GM23248 (cell line): ENCODE measurements at places on chromosomes 2 and 18.

GRCh38 chr2:46485002-46485401, 5.6 kb downstream of the TMEM247 start:
- H3K27ac ChIP-seq, result no peak overlapping the region
- H3K36me3 ChIP-seq, result no peaks in the 10 kb centered on the region
- H3K4me3 ChIP-seq, result no peak overlapping the region
- H3K27me3 ChIP-seq, result no peaks in the 10 kb centered on the region
- peaks cover 26% of the 10 kb centered on the region for H3K4me1 ChIP-seq

GRCh38 chr18:70338890-70339289, 50.0 kb downstream of the SOCS6 start:
- H3K27me3 ChIP-seq, result no peaks in the 10 kb centered on the region
- no peak for DNase-seq
- no peak overlapping the region for H3K27ac ChIP-seq
- H3K4me3 ChIP-seq, result no peak overlapping the region
- H3K36me3 ChIP-seq, result peaks cover 46% of the 10 kb centered on the region

DNA sequence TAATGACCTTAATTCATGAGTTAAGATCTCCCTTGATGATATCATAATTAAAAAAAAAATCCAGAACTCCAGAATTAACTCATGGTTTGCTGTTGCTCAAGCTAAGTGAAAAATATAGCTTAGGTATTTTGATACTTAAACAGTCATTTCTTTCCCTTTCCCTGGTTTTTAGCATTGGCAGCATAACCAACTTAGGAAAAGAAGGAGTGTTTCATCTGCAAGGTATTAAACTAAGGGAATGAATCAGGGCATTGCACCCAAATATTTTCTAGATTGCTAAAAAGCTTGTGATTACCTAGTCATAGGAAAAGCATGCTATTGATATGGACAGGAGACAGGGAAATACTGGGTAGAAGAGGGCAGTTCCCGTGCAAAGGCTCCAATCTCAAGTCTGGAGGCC, 207.2 kb downstream of the LRP1B start:
- DNase-seq, result peak; percentile 66
- peak overlapping the region; percentile 19; the same call in 1 of the 2 replicates for H3K27ac ChIP-seq
- H3K27me3 ChIP-seq, result no peaks in the 10 kb centered on the region
- no peak overlapping the region for H3K4me3 ChIP-seq
- H3K4me1 ChIP-seq, result 0 out of 2 replicates have a peak, but pooled peaks cover 6% of the 10 kb centered on the region
- no peaks in the 10 kb centered on the region for H3K36me3 ChIP-seq

DNA sequence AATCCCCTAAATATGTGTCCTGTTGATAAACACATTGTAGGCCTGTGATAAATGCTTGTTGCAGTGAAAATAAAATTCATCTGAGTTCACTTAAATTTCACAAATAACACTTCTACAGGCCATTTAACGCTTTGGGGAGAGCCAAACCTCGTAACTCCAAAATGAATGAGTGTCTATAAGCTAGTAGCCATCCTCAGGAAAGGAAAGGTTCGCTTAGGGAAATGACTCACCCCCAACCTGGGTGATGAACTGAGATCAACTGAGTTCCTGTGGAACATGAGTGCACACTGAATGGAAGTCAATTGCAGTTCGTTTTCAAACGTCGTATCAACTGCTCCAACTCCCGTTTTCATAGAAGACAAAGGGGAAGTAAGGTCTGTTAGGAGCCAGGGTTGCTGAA, 527.6 kb upstream of the ID2 start:
- peak overlapping the region; percentile 54 for H3K27ac ChIP-seq
- H3K4me3 ChIP-seq, result no peak overlapping the region
- no peaks in the 10 kb centered on the region for H3K36me3 ChIP-seq
- peaks cover 10% of the 10 kb centered on the region for H3K4me1 ChIP-seq
- no peak for DNase-seq

DNA sequence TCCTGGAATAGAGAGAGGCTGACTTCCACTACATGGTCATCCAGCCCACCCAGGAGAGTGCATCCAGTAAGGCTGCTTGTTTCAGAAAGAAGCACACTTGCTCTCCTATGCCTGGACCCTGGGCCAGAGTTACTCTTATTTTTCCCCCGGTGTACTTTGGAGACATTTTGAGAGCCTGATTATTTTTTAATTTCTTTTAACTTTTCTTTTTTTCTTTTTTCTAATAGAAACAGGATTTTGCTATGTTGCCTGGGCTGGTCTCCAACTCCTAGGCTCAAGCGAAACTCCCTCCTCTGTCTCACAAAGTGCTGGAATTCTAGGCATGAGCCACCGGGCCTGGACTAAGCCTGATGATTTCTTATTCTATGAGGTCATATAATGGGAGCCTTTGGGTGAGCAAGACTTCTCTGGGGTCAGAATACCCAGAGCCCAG, 62.2 kb downstream of the RPL37A start:
- H3K27ac ChIP-seq, result peak overlapping the region; percentile 43
- no peaks in the 10 kb centered on the region for H3K36me3 ChIP-seq
- no peak overlapping the region for H3K4me3 ChIP-seq
- peaks cover 29% of the 10 kb centered on the region for H3K4me1 ChIP-seq
- DNase-seq, result peak; percentile 90

GRCh38 chr2:150557020-150557600, 69.6 kb upstream of the RND3 start:
- DNase-seq, result peak; percentile 22
- H3K4me3 ChIP-seq, result no peak overlapping the region
- H3K36me3 ChIP-seq, result no peaks in the 10 kb centered on the region
- 0 out of 2 replicates have a peak overlapping the region, but pooled peaks have one; percentile 5 for H3K27ac ChIP-seq
- peaks cover 27% of the 10 kb centered on the region for H3K4me1 ChIP-seq

DNA sequence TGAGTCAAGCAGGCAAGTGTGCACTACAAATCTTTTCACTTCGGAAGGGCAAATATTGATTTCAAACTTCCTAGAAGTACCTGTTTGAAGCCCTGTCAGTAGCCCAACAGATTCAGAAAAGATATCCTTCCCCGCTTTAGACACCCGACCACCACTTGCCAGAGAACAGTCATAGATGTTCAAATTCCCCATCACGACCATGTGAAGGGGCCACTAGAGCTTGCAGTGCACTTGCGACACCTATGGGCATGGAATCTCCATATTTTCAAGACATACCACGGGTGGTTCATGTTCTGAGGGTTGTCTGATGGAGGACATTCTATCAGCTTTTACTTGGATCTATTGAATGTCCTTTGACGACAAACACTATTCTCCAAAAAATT, 23.8 kb downstream of the GNLY start:
- no peak overlapping the region for H3K27ac ChIP-seq
- no peak overlapping the region for H3K4me3 ChIP-seq
- H3K4me1 ChIP-seq, result peaks cover 14% of the 10 kb centered on the region
- no peaks in the 10 kb centered on the region for H3K27me3 ChIP-seq
- no peak for DNase-seq

DNA sequence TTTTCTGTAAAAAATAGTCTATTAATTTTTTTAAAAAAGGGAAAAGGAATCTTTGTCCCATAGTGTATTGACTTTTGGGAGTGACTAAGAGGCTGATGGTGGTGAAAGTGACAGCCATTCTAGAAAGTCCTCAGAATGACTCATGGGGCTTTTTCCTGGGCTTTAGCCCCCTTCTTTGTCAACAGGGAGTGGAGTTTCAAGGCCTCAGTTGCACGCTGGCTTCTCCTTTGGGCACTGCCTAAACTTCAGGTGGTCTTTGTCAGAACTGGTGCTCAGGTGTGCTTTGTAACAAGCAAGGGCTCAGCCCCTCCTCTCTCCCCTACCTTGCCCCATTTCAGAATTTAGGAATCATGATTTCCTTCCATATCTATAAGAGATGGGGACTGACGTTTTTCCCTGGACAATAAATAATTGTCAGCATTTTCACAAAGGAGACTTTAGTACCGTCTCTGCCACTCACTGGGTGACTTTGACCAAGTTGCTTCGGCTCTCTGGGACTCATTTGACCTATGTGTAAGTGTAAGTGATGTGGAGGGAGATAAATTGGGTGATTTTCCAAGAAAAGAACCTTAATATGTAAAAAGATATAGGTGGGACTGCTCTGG, 61.2 kb upstream of the IGFBP2 start:
- no peaks in the 10 kb centered on the region for H3K36me3 ChIP-seq
- no peaks in the 10 kb centered on the region for H3K27me3 ChIP-seq
- H3K4me1 ChIP-seq, result peaks cover 12% of the 10 kb centered on the region; the same call in 1 of the 2 replicates
- H3K4me3 ChIP-seq, result no peak overlapping the region
- no peak for DNase-seq

GRCh38 chr2:25598911-25599310, 74.5 kb downstream of the DTNB start:
- no peaks in the 10 kb centered on the region for H3K36me3 ChIP-seq
- DNase-seq, result no peak
- no peak overlapping the region for H3K27ac ChIP-seq
- H3K27me3 ChIP-seq, result no peaks in the 10 kb centered on the region
- no peaks in the 10 kb centered on the region for H3K4me1 ChIP-seq

DNA sequence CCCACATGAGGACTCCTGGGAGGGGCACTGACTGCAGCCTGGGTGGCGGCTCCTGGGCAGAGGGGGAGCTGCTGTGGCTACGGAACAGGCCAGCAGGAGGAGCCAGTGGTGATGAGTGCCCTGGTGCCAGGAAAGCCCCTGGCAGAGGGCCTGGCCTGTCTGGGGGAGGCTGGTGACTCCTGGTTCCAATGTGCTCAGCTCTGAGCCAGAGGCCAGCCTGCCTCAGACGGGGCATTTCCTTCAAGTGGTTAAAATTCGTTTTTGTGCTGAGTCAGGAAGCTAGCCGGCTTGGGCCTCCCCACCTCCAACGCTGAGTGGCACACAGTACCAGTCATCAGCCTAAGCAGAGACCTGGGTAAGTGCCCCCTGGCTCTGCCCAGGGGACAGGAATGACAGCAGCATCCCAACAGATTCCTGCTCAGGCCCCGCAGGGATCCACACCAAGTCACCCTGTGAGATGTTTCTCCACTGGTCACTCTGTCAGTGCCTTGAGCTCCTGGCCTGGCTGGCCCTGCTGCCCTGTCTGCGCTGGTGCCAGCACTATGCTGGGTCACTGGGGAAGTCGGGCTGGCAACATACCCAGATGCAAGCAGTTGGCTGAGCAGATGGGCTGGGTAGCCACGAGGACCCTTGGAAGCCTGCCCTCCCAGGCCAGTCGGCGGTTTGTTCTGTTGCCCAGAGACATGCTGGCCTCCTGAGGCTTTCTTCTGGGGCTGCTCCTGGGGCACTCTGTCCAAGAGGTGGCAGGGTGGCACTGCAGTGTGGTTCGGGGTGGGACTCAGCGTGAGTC, 7.1 kb upstream of the KLF11 start:
- no peak overlapping the region for H3K4me3 ChIP-seq
- peak; percentile 92 for DNase-seq
- H3K36me3 ChIP-seq, result no peaks in the 10 kb centered on the region
- peak overlapping the region; percentile 60 for H3K27ac ChIP-seq

GRCh38 chr2:170006587-170007325, 171.2 kb upstream of the MYO3B start:
- H3K4me3 ChIP-seq, result no peak overlapping the region
- H3K36me3 ChIP-seq, result peaks cover 8% of the 10 kb centered on the region
- H3K27ac ChIP-seq, result no peak overlapping the region
- H3K27me3 ChIP-seq, result no peaks in the 10 kb centered on the region

- H3K36me3 ChIP-seq, result no peaks in the 10 kb centered on the region
- H3K27me3 ChIP-seq, result no peaks in the 10 kb centered on the region; the same call in none of the 2 replicates
- H3K4me3 ChIP-seq, result no peak overlapping the region
- no peak overlapping the region for H3K27ac ChIP-seq
- no peak for DNase-seq
Observed at GRCh38 chr2:158192515-158193443, 91.1 kb downstream of the UPP2 start.

- H3K27ac ChIP-seq, result no peak overlapping the region
- H3K27me3 ChIP-seq, result no peaks in the 10 kb centered on the region
- H3K36me3 ChIP-seq, result no peaks in the 10 kb centered on the region
Observed at GRCh38 chr2:205692104-205692503, 9.8 kb downstream of the NRP2 start.

DNA sequence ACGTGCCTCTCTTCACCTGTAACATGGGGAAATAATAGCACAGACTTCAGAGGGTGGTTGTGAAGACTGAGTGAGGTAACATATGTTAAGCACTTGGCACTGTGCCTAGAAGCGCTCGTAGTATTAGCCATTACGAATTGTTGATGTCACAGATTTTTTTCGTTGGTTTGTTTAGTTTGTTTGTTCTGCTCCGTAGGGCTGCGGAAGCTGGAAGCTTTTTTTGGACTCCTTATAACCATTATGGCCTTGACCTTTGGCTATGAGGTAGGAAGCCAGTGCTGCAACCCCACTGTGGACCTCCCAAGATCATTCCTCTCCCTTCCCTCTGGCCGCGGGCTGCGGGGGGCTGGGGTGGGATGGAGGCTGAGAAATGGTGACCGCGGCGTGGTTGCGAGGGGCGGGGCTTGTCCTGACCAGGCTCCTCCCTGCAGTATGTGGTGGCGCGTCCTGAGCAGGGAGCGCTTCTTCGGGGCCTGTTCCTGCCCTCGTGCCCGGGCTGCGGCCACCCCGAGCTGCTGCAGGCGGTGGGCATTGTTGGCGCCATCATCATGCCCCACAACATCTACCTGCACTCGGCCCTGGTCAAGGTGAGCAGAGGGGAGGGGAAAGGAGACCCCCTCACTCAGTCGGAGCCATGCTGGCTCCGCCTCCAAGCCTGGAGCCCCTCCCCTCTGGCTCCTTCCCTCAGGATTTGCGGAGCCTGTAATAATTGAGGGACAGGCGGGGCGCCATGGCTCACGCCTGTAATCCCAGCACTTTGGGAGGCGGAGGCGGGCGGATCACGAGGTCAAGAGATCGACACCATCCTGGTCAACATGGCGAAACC, 5.5 kb downstream of the SLC11A1 start:
- H3K4me1 ChIP-seq, result no peaks in the 10 kb centered on the region
- H3K4me3 ChIP-seq, result peak overlapping the region; percentile 56
- DNase-seq, result peak; percentile 66
- H3K36me3 ChIP-seq, result no peaks in the 10 kb centered on the region

- no peak for DNase-seq
- H3K4me1 ChIP-seq, result peaks cover 25% of the 10 kb centered on the region
- no peaks in the 10 kb centered on the region for H3K27me3 ChIP-seq
- H3K27ac ChIP-seq, result no peak overlapping the region
- H3K4me3 ChIP-seq, result no peak overlapping the region
Observed at GRCh38 chr2:9315280-9315847, 108.0 kb downstream of the ITGB1BP1 start.

GRCh38 chr18:55327454-55327853, 260.5 kb downstream of the TCF4 start:
- H3K27ac ChIP-seq, result peak overlapping the region; percentile 38; the same call in 1 of the 2 replicates
- no peak overlapping the region for H3K4me3 ChIP-seq
- H3K27me3 ChIP-seq, result no peaks in the 10 kb centered on the region
- DNase-seq, result no peak

DNA sequence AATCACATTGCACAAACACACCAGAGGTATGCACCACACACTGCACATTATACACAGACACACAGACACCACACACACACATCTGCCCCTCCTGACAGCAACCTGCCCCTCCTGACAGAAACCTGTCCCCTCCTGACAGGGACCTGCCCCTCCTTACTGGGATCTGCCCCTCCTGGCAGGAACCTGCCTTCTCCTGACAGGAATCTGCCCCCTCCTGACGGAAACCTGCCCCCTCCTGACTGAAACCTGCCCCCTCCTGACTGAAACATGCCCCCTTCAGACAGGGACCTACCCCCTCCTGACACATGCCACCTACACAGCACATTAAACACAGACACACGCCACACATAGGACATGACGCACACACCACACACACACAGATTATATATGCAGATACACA, 88.9 kb downstream of the PXDN start:
- H3K4me3 ChIP-seq, result no peak overlapping the region
- no peaks in the 10 kb centered on the region for H3K27me3 ChIP-seq
- peak overlapping the region; percentile 94 for H3K27ac ChIP-seq
- H3K4me1 ChIP-seq, result peaks cover 44% of the 10 kb centered on the region
- H3K36me3 ChIP-seq, result peaks cover 21% of the 10 kb centered on the region
- DNase-seq, result no peak
